ENCODE measurements at places on chromosomes 6 and 20.

DNA sequence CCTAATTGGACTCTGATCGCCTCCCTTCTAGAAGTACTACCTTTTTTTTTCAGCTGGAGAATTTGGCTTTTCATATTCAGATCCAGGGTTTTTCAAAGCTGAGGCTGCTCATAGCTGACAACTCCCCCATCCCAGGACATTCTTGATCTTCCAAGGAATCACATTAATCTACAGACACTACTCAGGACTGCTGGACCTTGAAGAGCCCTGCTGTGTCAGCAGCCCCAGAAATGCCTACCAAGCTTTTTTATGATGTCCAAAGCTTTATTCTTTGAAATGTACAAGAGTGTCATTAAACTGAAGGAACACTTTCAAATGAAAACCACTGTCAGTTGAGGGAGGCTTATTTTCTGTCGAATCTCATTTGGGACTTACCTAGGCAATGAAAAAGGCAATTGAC, 704.1 kb downstream of the PTPRT start:
- no peaks in the 10 kb centered on the region for H3K36me3 ChIP-seq
- H3K27ac ChIP-seq = no peak overlapping the region
- no peak overlapping the region for H3K4me3 ChIP-seq
- no peak for DNase-seq
- H3K27me3 ChIP-seq = no peaks in the 10 kb centered on the region

- DNase-seq = no peak
- no peak overlapping the region for H3K27ac ChIP-seq
- no peak overlapping the region for H3K4me3 ChIP-seq
- no peaks in the 10 kb centered on the region for H3K36me3 ChIP-seq
- no peaks in the 10 kb centered on the region for H3K4me1 ChIP-seq
Observed at GRCh38 chr6:18166312-18167036, 11.3 kb downstream of the KDM1B start.

- H3K36me3 ChIP-seq = peaks cover 38% of the 10 kb centered on the region
- no peak overlapping the region for H3K27ac ChIP-seq
- no peaks in the 10 kb centered on the region for H3K4me1 ChIP-seq
- no peak for DNase-seq
- H3K27me3 ChIP-seq = no peaks in the 10 kb centered on the region
- H3K4me3 ChIP-seq = no peak overlapping the region
Observed at GRCh38 chr20:41200446-41201202, 63.3 kb downstream of the PLCG1 start.

GRCh38 chr20:51760905-51761546, 7.2 kb downstream of the ATP9A start:
- H3K4me3 ChIP-seq = no peak overlapping the region
- H3K36me3 ChIP-seq = no peaks in the 10 kb centered on the region
- peak overlapping the region; percentile 94 for H3K27ac ChIP-seq

- H3K27ac ChIP-seq = no peak overlapping the region
- no peak overlapping the region for H3K4me3 ChIP-seq
- H3K36me3 ChIP-seq = peaks cover 3% of the 10 kb centered on the region
- peaks cover 15% of the 10 kb centered on the region for H3K4me1 ChIP-seq
- DNase-seq = peak; percentile 77
Observed at GRCh38 chr6:52395969-52396368, 24.2 kb upstream of the EFHC1 start.

DNA sequence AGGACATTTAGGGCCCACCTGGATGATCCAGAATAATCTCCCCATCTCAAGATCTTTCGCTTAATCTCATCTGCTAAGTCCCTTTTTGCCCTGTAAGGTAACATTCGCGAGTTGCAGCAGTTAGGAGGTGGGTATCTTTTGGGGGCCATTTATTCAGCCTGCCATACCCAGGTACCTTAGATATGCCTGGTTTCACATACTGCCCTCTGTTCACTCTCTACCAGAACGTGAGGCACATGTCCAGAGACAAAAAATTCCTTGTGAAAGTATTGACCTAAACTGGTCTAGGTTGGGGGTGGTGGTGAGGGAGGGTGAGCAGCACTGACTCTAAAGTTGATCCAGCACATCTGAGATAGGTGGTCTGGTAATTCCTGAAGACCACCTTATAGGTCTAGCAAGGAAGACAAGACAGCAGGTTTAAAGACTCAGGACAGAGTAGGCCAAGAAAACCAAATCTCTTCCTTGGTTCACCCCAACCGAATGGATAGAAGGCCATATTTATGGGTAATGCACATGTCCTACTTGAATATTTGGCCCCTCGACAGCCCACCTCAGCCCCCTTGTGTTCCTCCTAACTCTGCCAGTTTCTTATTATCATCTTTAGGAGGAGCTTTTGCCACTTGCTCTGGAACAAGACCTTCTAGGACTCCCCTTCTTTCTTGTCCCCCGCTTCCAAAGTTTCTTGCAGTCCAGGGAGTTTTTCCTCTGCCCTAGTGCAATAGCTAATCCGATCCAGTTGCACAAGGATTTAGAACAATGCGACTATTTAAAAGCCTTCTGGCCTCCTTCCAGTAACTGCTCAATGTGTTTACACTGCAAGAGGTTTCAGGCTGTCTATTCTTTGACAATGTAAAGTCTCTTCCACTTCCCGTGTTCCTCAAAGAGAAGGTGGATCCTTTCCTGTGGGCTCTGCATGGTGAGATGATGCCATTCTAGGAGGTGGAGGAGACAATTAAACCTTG, 213.0 kb upstream of the LAMP5 start:
- peak; percentile 55 for DNase-seq
- H3K27ac ChIP-seq = peak overlapping the region; percentile 19
- no peaks in the 10 kb centered on the region for H3K36me3 ChIP-seq
- H3K27me3 ChIP-seq = no peaks in the 10 kb centered on the region
